Osteocyte (in vitro differentiated cells): ENCODE measurements at places on chromosomes 5 and 9.

GRCh38 chr5:138869763-138870500, 5.2 kb downstream of the LRRTM2 start:
- DNase-seq, result no peak

- DNase-seq, result no peak
Observed at GRCh38 chr9:126038790-126039189, 287.8 kb upstream of the MVB12B start.

GRCh38 chr5:136011414-136012001, 17.3 kb upstream of the TGFBI start:
- no peak for DNase-seq

GRCh38 chr5:126056851-126057622, 366.2 kb upstream of the GRAMD2B start:
- no peak for DNase-seq

- DNase-seq, result peak; percentile 32
Observed at GRCh38 chr5:126531543-126532120, 63.4 kb downstream of the ALDH7A1 start.

DNA sequence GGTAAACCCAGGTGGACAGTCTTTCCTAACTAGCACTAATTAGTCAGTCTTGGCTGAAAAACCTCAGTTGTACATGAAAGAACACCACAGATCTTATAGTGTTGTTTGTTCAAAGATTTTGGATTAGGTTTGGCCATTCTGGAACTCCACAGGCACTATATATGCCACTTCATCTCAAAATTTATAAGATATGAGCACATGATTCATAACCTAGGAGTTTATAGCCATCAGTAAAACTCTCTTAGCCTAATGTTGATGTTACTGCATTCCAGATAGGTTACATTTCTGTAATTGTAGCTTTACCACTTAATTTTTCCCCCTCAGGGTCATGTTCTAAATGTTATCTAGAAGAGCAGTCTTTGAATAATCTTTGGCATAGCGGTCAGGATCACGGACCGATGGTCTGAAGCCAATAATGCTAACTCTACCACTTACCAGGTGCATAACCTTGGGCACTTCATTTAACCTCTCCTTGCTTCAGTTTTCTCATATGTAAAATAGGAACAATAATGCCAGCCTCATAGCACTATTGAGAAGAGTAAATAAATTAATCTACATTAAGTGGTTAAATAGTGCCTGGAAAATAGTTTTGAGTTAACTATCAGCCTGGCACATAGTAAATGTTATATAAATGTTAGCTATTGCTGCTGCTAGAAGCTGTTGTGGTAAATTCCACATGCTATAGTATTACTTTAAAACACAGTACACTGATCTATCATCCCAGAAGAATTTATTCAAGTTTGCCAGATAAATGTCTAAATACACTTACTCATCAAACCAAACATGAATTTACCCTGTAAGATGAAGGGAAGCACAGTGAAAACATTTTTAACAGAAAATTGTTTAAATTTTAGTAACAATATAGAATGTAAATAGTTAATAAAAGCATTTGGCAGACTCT, 743.9 kb downstream of the NR2F1-AS1 start:
- DNase-seq, result no peak

DNA sequence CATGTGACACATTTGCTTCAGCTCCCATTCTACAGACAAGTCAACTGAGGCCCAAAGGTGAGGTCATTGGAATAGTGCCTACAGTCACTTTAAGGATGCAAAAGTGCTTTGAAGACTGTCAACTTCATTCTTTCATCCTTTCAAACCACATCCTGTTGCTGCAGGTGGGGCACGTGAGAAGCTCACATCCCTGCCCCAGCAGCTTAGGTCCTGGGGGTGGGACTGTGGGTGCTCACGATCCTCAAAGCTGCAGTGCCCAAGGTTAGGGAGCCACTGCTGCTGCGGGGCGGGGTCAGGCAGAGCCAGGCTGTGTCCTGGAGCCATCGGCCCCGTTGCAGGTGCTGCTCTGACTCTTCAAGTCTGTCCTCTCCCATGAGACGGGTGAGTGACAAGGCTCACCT, 57.9 kb upstream of the IER5L start:
- DNase-seq, result no peak

GRCh38 chr9:129098328-129098727, 12.3 kb downstream of the CRAT start:
- no peak for DNase-seq

GRCh38 chr9:126690431-126691051, 76.8 kb downstream of the LMX1B start:
- no peak for DNase-seq

- no peak for DNase-seq
Observed at GRCh38 chr5:74490814-74491213, 149.7 kb downstream of the ENC1 start.

GRCh38 chr9:119956111-119956510, 586.9 kb upstream of the BRINP1 start:
- no peak for DNase-seq

DNA sequence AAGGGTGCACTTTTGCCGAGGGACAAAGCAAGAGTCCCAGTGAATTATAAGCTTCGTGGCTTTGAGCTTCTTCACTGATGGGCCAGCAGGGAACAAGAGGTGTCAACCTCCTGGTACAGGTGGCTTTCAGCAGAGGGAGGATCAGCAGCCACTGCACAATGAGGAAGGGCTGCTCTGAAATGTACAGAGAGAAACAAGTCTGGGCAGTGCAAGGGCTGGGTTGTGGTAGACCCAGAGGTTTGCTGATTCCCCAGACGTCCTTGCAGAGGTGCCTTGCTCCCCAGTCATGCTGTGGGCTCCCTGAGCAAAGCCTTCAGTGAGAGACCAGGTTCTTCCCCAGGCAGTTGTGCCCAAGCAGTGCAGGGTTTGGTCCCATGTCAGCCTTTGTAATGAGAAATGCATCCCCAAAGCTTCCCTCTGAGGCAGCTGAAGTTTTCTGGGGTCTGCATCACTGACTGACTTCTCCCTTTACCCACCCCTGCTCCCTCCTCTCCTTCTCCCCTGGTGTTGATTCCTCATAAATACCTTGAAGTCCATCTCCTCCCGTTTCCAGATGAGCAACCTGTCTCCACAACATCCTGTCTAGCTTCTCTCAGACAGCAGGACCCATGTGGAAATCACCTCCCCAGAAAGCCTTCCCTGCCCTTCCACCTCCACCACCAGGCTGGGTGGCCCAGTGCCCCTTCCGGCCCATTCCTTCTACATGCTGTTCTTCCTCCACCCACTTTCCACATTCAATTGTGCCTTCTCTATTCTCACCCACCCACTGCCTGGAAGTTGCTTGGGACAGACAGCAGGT, 599.6 kb upstream of the ADAMTS16 start:
- DNase-seq, result no peak

DNA sequence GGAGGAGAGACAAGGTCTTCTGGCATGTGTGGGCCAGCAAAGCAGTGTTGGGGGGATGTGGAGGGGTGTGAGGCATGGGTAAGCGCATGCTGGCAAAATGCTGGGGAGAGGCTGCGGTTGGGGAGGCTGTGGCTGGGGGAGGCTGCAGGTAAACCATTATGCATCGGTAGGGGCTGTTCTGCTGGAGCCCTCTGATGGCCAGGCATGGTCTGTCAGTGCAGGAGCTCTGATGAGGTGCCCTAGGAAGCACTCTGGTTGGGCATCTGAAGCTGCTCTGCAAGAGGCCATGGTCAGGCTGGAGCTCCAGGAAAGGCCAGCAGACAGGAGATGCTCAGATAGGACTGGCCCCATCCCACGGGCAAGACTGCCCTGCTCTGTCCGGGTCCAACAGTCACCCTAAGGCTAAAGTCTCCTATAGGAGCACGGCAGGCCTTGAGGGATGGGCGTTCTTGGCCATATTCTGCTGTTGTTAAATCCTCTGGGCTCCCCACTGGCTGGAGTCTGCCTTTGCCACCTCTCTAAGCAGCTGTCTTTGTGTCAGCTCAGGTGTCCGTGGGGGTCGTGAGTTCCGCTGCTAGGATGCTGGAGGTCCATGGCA, 28.7 kb downstream of the ITGA2 start:
- DNase-seq, result no peak

DNA sequence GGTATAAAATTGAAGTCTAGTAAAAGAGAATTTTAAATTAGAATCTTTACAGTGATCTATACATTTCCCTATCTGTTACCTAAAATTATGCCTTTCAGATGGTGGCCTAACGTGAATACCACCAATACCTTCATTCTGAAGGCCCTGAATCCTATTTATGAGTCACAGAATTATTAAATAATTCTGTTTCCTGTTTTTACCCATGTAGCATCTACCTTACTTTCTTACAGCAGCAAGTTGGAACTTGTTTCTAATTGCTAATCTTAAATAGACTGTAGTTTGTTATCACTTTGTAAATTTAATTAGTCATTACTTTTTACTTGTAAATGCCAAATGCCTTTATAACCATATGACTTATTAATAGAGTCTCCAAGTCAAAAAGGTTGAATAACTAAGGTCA, 135.0 kb downstream of the PDE4D start:
- DNase-seq, result no peak
